GM04503 (cell line): ENCODE measurements at places on chromosomes 7 and 10.

DNA sequence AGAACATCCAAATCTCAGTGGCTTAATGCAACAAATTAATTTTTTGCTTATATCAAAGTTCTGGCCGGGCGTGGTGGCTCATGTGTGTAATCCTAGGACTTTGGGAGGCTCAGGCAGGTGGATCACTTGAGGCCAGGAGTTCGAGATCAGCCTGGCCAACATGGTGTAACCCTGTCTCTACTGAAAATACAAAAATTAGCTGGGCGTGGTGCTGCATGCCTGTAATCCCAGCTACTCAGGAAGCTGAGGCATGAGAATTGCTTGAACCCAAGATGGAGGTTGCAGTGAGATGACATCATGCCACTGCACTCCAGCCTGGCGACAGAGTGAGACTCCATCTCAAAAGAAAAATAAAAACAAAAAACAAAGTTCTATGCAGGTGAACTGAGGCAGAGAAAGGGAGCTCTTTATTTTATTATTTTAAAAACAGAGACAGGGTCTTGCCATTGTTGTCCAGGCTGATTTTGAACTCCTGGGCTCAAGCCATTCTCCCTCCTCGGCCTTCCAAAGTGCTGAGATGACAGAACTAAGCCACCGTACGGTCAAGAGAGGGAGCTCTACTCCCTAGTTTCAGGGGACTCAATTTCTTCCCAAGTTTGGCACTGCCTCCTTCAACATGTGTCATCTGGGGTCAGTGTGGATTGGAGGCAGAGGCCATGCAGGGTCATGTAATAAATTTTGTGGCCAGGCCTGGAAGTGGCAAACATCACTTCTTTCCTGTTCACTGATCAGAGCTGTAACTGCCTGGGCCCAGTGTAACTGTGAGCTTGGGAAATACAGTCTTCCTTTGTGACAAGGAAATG is 2.4 kb downstream of the ADCK2 start:
- peak; percentile 53 for DNase-seq

DNA sequence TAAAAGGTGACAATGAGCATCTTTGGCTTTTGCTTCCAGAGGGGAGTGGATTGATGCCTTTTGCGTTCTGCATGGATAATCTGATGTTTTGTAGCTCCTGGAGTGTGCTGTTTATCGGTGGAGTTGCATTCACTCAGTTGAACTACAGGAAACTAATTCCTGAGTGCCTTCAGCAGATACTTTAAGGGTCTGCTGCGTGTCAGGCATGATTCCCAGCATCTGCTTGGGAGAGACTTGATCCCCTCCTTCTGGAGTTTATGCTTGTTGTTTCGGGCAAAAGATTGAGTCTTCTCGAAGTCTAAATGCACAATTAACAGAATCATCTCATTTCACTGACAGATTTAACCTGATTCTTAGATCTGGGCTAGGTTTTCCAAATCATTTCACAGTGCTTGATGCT is 46.2 kb downstream of the CELF2 start:
- no peak for DNase-seq

GRCh38 chr10:126422567-126422966 is 34.3 kb upstream of the ADAM12 start:
- no peak for DNase-seq

DNA sequence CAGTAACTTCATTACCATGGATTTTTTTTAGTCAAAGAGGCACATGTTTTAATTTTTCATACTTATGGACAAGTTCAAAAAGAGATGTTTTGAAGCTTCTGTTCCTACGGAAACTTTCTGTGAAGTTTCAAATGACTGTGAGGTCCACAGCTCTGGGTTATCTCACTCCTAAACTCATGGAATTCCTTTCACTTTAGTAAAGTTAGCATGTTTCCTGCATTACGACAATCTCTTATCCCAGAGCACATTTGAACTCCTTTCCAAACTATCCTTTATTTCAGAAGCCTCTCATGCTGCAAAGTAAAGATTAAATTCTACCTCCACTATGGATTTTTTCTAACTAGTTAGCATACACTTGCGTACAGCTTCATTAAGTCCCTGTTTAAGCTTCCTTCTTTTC is 15.3 kb upstream of the ADD3 start:
- no peak for DNase-seq

DNA sequence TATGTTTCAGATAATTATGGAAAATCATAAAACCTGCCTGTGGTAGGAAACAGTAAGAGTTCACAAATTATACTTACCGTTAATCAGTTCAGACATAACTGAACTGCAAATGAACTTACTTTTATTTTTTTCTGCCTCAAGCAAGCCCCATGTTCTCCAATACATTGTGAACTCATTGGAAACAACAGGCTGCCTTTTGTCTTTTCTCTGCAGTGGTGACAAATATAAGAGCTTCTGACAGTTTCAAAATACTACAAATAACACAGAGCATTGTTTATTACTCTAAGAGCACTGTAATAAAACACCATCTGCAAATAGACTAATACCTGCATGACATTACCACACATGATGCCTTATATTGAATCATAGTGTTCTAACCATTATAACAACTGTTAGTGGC is 94.0 kb upstream of the CDCA7L start:
- no peak for DNase-seq

- DNase-seq, result no peak
Observed at GRCh38 chr7:117871401-117871777, 1.9 kb downstream of the CTTNBP2 start.

DNA sequence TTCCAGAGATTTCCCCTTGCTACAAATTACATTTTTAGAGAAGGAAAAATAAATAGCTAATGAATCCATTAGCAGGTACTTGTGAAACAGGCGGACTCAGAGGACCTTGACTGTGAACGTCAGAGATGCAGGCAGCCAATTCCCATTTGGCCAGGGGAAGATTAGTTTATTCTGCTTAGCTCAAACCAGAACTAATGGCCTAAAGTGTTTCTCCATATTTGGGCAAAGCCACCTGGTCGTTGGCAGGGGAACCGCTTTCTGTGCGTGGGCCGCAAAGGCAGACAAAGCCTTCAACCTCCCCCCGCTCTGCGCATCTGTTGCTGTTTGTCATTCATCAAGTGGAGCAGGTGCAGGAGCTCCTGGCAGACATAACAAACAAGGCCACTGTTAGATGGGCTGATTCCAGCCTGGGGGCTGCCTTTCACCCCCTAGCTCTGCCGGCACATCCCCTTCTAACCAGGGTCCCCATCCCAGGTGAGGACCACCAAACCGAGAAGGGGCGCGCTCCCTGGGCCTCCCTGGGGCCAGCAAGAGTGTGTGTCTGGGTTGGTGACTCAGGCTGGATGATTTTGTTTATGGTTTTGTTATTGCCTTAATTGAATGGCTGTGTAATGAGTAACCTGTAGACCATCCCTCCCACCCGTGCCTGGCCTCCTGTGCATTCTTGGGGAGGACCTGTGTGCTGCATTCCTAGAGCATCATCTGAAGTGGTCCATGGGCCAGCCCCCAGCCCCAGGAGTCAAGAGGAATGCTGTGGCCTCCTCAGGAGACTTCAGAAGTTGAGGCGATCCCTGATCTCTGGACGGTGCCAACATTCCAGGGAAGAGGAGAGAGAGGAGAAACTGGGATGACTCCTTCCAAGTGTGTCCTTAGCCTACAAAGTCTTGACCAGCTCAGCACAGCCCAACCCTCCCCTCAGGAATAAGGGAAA is 14.5 kb upstream of the CPA1 start:
- peak; percentile 73 for DNase-seq

GRCh38 chr10:8181496-8182157 is 127.1 kb downstream of the GATA3 start:
- DNase-seq, result no peak

DNA sequence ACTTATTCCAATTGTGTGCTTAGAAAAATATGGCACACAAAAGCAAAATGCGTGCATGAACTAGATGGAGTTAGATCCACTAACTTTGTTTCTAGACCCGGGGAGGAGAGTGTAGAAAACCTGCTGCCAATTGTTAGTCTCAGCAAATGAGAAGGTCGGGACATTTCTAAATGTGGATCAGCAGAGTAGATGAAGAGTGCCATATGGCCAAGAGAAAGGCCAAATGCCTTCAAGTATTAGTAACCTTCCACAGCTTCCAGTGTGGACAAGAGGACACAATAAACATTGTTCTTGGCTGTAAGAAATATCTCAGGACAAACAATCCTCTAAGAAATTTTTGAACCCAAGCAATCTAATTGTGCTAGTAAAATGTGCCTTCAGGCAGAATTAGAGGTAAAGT is 690.3 kb downstream of the REEP3 start:
- no peak for DNase-seq

GRCh38 chr10:110765513-110766319 is 106.0 kb upstream of the PDCD4 start:
- no peak for DNase-seq
